ENCODE measurements at places on chromosomes 16 and 17.
A peak's percentile ranks its signal among the peaks of the same experiment; 100 is the strongest.

DNA sequence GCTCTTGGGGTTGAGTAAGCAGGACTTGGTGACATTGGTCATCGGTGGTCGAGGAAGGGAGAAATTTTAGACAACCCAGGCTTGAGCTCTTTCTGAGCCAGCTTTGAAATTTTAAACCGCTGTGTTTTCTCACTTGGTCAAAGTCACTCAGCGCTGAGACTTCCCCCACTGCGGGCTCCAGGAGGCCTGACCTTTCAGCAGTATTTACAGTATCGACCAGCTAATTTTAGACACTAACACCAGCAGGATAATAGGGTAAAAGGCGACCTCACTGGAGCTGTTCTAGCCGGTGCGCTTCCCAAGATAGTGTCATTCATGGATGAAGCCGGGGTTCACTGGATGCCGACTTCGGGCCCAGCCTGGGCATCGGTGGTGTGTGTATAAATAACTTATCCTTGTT, 29.7 kb upstream of the WSCD1 start:
- no peak for DNase-seq

GRCh38 chr17:73342541-73343167, 30.9 kb upstream of the CDC42EP4 start:
- DNase-seq: no peak

DNA sequence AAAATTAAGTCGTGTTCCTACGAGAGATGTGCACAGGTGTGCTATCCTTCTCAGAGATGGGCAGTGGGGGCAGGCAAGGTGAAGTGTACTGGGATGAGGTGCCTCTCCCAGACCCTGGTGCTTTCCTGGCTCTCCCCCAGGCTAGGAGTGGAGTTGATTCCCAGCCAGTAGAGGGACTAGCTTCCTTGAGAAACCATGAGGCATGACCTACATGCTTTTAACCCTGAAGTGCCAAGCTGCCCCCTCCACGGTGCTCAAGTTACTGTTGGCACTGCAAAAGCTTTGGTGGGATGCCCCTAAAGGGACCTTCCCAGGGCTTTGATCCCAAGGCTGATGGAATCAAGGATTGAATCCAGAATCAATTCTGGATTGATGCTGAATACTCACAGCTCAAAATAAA, 47.0 kb upstream of the SREBF1 start:
- DNase-seq: no peak

- DNase-seq: peak; percentile 31
These were observed 1.0 kb downstream of the IRX3 start for GRCh38 chr16:54285414-54286089.

DNA sequence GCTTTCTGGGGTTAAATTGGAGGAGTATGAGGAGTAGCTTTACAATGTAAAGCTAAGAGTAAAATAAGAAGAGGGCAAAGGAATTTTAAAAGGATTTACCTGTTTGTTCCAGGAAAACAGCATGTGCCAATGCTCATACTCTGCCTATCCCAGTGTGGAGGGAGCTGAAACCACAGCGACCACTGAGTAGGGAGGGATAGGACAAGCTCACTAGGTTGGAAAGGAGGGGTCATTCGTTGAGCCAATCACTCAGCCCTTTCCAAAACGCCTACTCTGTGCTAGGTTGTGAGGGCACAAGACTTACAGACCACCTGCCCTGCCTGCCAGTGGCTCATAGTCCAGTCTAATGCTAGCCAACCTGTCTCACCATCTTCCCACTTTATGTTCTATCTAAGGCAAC, 1.1 kb upstream of the DNAJC7 start:
- no peak for DNase-seq

- DNase-seq: no peak
These were observed 33.7 kb downstream of the PEMT start for GRCh38 chr17:17557796-17558195.

Measured in NCI-H1092 (cell line).